NCI-H1092 treated with DMSO at 0.1 percent for 48 hours (cell line): ENCODE measurements at places on chromosomes 2 and 18.
A peak's percentile ranks its signal among the peaks of the same experiment; 100 is the strongest.

DNA sequence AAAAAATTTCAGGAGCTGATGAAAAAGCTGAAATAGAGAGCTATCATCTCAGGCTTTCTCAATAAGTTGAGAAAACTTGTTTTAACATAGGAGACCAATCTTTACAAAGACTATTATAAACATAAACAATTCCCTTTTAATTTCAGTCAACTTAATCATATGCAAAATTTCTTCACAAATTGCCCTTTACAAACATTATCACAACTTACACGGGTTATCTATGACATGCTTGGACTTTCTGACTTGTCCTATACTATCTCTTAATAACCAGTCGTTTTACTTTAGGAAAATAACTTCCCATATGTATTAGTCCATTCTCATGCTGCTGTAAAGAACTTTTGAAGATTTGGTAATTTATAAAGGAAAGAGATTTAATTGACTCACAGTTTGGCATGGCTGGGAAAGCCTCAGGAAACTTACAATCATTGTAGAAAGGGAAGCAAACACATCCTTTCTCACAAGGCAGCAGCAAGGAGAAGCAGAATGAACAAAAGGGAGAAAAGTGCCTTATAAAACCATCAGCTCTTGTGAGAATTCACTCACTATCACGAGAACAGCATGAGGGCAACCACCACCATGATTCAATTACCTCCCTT, 1583.7 kb upstream of the CELF4 start:
- no peak for DNase-seq

DNA sequence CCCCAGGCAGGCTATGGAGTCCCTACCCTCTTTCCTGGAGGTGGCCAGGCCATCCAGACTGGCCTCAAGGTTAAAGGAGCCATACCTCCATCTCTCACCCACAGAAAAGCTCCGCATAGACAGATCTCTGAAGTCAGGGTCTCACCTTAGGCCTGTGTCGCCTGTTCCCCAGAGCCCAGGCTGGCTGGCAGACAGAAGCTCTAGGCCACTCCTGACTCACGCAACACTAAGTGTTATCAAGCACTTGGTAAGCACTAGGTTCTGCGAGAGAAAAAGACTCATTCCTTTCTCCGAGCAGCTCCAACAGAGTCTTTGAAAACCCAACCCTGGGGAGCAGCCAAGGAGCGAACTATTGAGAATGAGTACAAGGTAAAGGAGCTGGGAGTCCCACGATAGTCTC, 6.1 kb downstream of the SMAD7 start:
- DNase-seq, result no peak

DNA sequence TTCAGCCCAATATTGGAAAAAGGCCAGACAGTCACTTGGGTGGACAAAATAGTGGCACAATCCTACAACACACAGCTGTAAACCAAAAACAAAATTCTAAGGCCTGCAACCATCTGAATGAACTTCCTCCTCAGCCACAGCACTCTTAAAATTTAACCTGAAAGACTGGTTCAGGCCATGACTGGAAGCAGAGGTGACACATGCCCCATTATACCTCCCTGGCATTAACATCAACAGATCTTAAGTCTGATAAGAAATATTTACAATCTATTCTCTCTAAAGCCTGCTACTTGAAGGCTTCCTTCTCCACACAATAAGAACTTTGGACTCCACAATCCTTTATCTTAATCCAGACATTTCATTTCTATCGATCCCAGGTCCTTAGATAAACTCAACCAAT, 192.4 kb upstream of the LRP1B start:
- DNase-seq, result no peak

DNA sequence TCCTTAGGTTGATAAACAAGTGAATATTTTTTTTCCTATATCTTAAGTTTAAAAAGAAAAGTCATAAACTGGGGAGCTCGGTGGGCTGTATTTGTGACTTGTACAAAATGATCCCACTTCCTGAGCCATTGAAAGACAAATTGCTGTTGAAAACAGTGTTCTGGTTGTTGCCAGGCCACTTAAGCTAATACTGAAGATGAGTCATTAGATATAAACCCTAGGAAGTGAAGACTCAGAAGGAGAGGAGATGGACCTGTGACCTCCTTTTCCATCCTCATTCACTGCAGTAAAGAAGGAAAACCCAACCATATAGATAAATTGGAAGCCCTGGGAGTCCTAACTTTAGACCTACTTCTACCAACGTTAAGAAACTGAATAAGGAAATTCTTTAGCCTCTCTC, 46.2 kb upstream of the SERPINE2 start:
- DNase-seq, result no peak

GRCh38 chr2:177296040-177296439, 31.5 kb upstream of the NFE2L2 start:
- DNase-seq, result no peak

DNA sequence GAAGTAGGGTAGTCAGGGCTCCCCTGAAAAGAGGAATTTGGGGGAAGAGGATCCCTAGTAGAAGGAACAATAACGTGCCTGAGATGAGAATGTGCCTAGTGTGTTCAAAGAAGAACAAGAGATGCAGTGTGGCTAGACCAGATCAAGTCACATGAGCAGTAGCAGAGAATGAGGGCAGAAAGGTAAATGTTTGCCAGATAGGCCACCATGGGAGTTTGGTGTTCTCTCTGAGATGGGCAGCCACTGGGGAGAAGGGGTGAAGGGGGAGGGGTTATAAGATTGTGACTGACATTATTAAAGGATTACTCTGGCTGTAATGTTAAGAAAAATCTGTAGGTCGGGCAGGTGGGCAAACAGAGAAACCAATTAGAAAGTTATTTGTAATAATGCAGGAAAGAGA, 166.0 kb downstream of the LCLAT1 start:
- no peak for DNase-seq

- no peak for DNase-seq
Observed at GRCh38 chr2:109532728-109533076, 81.1 kb downstream of the SEPTIN10 start.

- DNase-seq, result no peak
Observed at GRCh38 chr18:80135136-80135535, 26.1 kb downstream of the ADNP2 start.

GRCh38 chr2:155315768-155316167, 617.3 kb downstream of the KCNJ3 start:
- DNase-seq, result no peak

DNA sequence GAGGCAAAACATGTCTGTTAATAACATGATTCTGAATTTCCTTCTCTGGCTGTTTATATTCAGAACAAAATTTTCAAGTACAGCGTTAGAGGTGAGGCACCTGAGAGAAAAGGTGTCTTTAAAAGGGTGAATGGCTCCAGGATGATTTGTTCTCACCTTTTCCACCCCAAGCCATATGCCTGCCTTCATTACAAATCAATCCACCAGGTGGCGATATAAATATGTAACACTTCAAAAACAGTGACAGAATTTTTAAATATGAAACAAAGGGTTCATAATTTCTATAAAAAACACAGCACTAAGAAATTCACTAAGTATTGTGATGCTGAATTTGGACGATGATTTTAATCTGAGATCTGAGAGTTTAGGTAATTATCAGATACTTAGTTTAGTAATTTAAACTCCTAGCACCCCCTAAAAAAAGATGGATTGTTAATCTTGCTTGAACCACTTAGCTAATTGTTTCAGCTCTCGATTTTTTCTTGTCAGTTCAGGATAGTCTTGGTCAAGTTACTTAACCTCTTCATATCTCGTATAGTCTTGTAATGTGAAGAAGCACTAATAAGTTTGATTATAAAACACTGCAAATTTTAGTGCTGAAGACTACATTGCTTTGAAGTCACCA, 528.8 kb downstream of the CPS1 start:
- peak; percentile 36 for DNase-seq

- no peak for DNase-seq
Observed at GRCh38 chr2:174552880-174553279, 44.7 kb downstream of the WIPF1 start.
